NAMALWA (cell line): ENCODE measurements at places on chromosomes 7 and 10.

DNA sequence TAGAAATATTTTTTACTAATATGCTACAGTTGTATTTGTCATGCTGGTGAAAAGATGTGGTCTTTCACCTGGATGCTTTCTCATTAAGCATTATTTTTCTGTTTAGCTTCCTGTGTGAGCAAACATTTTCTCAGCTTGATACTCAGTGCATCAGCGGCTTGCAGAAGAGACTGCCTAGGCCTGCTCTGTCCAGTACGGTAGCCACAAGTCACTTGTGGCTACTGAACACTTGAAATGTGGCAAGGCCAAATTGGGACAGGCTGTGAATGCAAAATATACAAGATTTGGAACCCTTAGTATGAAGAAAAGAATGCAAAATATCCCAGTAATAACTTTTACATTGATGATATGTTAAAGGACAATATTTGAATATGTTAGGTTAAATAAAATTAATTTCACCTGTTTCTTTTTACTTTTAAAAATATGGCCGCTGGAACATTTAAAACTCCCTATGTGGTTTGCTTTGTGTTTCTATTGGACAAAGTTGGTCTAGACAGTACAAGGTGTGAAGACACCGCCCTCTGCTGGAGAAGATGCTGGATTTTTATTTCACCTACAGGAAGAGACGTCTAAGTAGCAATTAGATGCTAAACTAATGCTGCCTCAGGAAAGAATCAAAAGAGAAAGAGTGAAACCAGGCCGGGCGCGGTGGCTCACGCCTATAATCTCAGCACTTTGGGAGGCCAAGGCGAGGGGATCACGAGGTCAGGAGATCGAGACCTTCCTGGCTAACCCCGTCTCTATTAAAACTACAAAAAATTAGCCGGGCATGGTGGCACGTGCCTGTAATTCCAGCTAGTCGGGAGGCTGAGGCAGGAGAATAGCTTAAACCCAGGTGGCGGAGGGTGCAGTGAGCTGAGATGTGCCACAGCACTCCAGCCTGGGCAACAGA lies 5.3 kb downstream of the SRGN start:
- peak; percentile 92 for DNase-seq

- no peak for DNase-seq
Measured at GRCh38 chr10:102713539-102713813, 721 bp downstream of the ARL3 start.

DNA sequence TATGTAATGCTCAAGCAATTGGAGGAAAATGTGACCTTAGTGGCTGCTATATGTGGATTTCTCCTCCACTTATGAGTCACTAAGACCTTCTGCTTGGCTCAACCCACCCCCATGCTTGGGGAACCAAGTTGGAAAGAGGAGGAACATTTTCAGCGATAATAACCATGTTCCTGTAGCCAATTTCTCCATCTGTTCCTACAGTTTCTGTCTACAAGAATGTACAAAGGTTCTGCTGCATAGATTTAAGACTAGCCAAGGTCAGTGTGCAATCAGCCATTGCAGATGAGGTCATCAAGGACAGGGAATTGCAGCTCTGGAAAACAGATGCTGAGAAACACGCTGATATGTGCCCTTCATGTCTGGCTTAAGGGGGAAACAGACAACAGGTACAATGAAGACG lies 5.6 kb upstream of the NRCAM start:
- no peak for DNase-seq

GRCh38 chr10:12489357-12489756 lies 140.0 kb downstream of the CAMK1D start:
- no peak for DNase-seq

DNA sequence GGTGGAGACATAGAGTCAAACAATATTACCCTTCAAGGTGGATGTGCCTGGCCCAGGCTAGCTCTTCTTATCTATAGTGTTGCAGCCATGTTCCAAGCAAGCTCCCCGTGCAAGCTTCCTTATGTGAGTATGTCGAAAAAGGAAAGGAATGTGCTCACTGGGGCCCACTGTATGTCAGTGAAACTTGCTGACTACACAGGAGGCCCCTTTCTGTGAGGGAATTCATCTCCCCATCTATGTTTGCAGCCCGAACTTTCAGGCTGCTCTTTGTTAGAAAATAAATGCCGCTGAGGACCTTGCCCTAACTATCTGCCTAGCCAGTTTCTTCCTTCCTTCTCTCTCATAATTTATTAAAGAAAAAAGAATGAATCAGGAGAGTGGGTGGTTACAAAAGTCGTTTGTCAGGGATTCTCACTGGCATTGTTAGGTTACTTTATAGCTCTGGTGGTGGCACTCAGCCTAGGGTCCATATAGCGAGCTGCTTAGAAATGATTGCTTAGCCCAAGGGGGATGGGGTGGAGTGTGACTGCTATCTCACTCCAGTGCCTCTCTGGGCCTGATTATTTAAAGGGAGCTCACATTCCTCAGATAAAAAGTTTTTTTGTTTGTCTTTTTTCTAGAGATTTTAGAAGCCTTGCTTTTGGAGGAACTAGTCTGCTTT lies 302.1 kb downstream of the ABCA13 start:
- DNase-seq = no peak

DNA sequence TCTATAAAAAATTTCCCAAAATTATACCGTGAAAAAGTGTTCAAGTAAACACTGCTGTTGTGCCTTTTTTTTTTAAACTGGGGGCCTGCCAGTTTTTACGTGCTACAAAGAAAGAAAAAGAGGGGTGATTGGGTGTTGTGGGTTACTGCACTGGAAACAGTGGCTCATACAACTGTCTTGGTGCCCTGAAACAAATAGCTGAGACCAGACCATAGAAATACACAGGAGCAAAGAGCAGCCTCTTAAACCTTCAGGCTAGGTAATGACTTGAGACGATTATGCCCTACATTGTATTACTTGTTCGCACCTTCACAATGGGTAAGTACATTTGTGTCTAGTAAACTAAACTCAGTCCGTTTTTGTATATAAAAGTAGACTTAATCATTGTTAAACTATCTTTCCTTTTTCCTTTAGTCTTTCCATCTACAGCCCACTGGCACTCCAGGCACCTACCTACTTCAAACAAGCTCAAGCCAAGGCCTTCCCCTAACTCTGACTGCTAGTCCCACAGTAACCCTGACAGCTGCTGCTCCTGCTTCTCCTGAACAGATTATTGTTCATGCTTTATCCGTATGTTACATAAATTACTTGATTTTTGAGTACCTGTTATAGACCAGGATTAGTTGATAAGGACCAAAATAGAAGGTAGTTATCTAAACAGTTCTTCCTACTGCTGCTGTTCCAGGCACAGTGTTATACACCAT lies 26.6 kb downstream of the TMEM243 start:
- no peak for DNase-seq

- no peak for DNase-seq
Measured at GRCh38 chr7:91656541-91657482, 223.7 kb downstream of the MTERF1 start.

DNA sequence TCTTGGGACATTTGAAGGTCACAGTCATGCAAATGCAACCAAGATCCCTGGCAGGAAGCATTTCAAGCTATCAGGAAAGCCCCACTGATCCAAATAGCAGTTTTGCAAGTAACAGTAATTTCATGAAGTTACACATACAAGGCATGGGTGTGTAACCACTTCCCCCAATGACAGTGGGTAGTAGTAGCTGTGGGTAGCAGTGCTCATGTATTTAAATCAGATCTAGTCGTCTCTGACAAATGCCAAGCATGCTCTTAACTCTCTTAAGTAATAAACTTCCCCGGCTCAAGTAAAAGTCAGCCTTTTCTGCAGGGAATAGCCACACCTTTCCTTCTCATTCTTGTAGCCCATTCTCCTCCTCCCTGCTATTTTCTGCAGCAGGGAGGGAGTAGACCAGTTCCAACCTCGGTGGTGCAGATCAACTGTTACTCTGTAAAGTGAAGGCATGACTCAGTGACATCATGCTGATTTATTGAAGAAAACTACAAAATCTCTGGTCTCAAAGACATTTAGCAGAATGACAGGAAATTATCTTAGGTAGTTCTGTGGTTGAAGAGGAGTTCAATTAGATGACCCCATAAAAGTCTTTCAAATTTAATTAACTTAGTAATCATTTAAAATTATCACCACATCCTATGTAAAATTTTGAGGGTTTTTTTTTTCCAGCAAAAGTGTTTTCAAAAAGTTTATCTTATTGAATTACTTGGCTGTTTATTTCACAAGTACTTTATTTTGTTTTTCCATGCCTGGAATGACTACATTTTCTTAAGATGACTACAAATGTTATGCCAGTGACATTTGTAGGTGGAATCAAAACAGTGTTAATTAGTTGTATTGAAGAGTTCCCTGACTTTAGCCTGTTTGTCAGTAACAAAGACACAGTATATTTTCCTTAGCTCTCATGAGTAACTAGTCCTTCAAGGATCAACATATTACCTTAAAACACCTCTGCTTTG lies 568.3 kb downstream of the INHBA start:
- peak; percentile 24 for DNase-seq

- DNase-seq = no peak
Measured at GRCh38 chr10:3136763-3137611, 35.6 kb downstream of the PITRM1 start.

- DNase-seq = no peak
Measured at GRCh38 chr10:75201793-75202307, 8.7 kb upstream of the VDAC2 start.

DNA sequence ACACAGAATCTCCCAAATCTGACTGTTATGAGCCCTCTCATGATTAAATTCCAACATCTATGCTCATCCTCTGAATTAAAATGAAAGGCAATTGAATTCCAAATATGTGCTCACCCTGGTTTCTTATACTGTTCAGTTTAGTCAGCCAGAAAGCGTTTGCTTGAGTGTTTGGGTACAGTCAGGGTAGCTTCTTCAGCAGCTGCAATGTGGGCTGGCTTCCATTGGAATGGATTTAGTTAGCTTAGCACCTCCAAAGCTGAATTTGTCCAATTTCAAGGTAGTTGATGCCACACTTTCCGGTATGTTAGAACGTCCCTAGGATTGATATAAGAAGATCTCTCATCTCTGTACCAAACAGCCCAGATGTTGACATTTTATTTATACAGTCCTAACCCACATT lies 9.3 kb downstream of the KLHL7 start:
- no peak for DNase-seq

DNA sequence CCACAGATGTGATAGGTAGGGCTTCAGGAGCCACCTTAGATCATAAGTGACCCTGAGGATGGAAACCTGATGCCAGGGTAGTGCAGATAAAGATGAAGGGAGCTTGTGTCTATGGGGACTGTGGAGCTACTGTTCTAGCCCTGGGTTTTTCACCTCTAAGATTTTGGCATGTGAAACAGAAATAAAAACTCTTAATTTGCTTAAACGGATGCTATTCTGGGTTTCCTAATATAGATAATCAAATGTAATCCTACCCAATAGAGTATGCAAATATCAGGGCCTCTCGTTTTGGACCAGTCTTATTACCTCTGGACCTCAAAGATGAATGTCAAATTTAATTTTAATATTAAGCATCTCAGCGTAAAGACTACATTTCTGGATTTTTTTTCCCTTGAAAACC lies 49.3 kb downstream of the ABCB4 start:
- DNase-seq = no peak

DNA sequence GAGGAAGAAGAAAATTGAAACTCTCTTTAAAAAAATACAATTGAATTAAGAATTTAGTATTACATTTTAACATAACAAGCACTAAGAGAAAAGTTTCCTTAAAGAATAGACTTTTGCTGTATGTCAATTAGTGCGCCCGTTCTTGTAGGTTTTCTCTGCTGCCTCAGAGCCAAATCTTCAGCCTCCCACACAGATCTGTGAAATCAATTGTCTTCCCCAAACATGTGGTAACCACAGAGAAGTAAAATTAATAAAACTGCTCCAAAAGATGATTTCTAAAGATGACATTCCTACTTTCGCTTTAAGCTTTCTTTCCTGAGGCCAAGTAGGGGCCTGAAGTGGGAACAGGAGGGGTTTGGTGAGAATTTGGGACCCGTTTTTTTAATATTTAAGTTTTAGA lies 113.2 kb upstream of the ADO start:
- no peak for DNase-seq

- DNase-seq = no peak
Measured at GRCh38 chr7:43502941-43503340, 80.0 kb upstream of the STK17A start.

GRCh38 chr7:150942001-150942590 lies 36.0 kb downstream of the KCNH2 start:
- DNase-seq = peak; percentile 34

- no peak for DNase-seq
Measured at GRCh38 chr10:47245731-47246350, 54.2 kb upstream of the GDF10 start.

GRCh38 chr10:3028441-3028840 lies 38.9 kb upstream of the PFKP start:
- DNase-seq = no peak

GRCh38 chr10:42753126-42753506 lies 29.5 kb upstream of the BMS1 start:
- DNase-seq = no peak

GRCh38 chr10:13095929-13096328 lies 4.0 kb upstream of the OPTN start:
- no peak for DNase-seq

DNA sequence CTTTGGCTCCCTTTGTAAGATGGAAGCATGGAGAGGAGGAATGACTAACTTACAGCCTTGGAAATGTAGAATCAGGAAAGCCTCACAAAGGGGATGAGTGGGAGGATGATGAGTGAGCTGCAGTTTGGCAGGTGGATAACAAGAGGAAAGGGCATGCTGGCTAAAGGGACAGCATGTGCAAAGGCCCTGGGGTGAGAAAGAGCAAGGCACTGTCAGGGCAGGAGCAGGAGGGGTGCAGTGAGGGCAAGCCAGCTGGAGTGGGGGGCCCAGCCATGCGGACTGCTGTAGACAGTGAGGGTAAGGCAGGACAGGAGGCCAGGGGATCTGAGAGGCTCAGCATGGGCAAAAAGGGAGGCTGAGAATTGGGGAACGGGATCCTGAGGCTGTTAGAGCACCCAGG lies 20.5 kb downstream of the TLL2 start:
- no peak for DNase-seq

DNA sequence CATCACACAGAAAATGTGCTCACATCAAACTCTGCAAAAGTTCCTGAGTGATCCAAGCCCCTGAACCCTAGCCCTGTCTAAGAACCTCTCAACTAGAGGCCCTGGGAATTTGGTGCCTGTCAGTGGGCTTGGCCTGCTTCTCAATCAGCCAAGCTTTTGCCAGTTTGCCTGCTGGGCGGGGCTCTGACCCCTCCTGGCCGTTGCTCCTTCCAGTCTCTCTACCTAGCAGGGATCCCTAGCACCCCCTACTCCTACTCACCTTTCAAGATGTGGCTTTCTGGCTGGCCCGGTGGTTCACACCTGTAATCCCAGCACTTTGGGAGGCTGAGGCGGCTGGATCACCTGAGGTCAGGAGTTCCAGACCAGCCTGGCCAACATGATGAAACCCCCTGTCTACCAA lies 2.1 kb downstream of the KLRG2 start:
- no peak for DNase-seq
